ENCODE measurements at places on chromosomes 4 and X.
A peak's percentile ranks its signal among the peaks of the same experiment; 100 is the strongest.

DNA sequence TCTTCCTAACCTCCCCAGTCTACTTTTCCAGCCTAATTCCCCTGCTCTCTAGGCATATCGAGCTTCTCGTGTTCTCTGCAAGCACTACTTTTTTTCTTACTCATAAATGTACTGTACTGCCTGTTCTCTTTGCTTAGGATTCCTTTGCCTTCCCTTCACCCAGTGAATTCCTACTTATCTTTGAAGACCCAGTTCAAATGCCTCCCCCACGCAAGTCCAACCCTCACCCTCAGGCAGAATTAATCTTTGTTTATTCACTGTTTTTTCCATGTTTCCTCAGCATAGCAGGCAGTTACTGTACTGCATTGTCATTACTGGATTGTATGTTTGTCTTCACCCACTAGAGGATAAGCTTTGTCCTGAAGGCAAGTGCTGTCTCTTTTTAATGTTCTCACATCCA lies 287.7 kb downstream of the BMPR1B start:
- no peak for DNase-seq

DNA sequence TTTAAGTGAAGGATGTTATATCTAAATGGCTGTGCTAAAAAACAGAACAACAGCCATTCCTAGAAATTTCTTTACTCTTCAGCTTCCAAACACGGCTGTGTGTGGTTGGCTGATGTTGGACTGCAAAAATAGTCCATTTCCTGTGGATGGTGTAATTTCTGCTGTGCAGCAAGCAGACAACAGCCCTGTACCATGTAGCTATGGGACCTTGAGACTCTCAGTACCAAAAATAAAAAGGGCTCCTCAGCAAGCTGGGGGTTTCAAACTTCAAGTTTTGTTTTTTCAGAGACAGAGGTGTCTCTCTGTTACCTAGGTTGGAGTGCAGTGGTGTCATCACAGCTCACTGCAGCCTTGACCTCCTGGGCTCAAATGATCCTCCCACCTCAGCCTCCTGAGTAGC lies 18.1 kb downstream of the CD40LG start:
- no peak for DNase-seq

GRCh38 chr4:184504385-184504784 lies 30.0 kb upstream of the IRF2 start:
- no peak for DNase-seq

- no peak for DNase-seq
These were observed 641.6 kb downstream of the ANKRD50 start for GRCh38 chr4:124070688-124071484.

DNA sequence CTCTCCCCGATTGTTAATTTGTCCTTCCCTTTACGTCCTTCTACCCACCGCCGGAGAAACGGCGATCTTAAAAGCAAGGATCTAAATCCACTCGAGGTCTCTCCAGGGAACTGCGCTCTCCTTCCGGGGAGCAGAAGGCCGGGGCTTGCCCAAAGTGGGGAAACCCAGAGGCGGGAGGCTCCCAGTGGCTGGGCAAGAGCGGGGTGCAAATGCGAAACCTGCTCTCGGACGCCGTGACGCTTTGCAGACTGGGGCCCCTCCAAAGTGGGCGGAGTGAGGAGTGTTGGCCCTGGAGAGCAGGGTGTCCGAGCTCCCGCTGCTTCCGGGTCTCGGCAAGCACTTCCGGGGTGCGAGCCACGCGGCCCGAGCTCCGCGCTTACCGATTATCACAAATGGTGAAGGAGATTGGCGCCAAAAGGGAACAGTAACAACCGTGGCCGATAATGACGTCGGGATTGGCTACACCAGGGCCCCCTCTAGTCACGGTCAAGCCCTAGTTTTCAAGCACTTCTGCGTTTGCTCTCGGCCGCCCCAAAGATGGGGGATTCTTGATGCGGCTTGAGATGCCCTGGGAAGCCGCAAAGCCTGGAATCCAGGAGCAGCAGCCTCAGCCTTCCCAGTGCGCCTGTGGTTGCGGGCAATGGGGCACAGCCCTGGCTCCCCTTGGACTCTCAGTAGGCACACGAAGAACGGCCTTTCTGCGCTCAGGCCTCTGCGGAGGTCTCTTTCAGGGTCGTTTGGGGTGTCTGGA lies 29.0 kb downstream of the HAND2 start:
- no peak for DNase-seq

DNA sequence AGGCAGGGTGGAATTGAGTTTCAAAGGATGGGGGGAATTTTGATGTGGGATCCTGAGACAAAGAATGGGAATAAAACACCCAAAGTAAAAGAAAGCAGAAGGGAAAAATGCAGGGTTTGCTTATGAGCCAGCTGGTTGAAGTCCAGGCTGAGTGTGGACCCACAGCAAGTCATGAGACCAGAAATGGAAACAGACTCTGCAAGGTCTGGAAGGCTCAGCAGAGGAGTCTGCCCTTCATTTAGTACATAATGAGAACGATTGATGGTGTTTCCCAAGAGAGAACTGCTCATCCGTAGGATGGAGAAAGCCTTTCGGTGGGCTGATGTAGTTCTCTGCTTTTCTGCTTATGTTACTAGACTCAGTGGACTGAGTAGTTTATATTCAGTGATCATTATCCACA lies 259.1 kb downstream of the C4orf33 start:
- no peak for DNase-seq

DNA sequence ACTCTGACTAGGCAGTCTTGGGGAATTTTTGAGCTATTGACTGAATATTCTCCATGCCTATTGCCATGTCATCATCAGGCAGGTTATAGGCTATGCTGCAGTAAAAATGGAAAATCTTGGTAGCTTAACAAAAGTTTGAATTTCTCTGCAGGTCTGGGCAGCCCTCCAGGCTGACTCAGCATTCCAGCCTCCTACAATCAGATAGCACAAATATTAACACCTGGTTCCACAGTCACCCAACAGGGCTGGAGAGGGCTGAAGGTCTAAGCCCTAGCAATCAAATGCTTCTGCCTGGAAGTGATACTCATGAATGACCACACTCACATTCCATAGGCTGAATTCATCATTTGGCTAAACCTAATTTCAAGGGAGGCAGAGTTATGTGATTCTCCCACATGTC lies 9.6 kb upstream of the PPP3CA start:
- DNase-seq = peak; percentile 98

- peak; percentile 87 for DNase-seq
These were observed 68.4 kb downstream of the ARHGEF38 start for GRCh38 chr4:105620640-105621323.

- DNase-seq = peak; percentile 39
These were observed at the start of gene AFF2 for GRCh38 chrX:148500423-148501385. Gene AFF2, plus strand, starts transcription at chrX:148500617. Its CDS starts 481 bp downstream, at chrX:148501098.

GRCh38 chrX:103453655-103454054 lies 65.6 kb downstream of the RAB40A start:
- peak; percentile 24 for DNase-seq

DNA sequence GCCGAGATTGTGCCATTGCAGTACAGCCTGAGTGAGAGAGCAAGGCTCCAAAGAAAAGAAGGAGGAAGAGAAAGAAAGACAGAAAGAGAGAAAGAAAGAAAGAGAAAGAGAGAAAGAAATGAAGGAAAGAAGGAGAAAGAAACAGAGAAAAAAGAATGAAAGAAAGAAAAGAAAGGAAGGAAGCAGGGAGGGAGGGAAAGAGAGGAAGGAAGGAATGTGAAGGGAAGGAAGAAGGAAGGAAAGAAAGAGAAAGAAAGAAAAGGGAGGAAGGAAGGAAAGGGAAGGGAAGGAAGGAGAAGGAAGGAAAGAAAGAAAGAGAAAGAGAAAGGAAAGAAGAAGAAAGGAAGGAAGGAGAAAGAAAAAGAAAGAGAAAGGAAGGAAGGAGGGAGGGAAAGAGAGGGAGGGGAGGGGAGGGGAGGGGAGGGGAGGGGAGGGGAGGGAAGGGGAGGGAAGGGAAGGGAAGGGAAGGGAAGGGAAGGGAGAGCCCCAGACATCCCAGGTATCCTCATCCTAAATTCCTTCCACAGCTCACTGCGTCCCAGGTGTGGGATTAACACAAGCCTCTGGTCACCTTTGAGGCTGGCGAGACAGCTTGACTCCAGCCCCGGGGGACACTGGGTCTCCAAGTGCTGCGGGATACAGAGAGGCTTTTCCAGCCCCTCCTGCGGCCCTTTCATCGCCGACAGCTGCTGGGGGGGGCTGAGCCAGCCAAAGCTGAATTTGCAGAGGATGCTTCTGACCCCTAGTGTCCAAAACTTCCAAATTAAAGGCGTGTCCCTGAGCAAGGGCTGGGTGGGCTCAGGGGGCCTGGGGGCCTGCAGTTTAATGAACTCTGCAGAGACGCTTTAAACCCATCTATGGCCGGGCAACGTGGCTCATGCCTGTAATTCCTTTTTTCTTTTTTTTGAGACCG lies 24.2 kb upstream of the CSF2RA start:
- peak; percentile 9 for DNase-seq

DNA sequence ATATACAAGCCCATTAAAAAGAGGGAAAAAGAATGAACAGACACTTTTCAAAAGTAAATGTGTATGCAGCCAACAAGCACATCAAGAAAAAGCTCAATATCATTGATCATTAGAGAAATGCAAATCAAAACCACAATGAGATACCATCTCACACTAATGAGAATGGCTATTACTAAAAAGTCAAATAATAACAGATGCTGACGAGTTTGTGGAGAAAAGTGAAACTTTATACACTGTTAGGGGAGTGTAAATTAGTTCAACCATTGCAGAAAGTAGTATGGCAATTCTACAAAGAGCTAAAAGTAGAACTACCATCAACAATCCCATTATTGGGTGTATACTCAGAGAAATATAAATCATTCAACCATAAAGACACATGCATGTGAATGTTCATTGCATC lies 203.0 kb downstream of the ARAP2 start:
- no peak for DNase-seq

DNA sequence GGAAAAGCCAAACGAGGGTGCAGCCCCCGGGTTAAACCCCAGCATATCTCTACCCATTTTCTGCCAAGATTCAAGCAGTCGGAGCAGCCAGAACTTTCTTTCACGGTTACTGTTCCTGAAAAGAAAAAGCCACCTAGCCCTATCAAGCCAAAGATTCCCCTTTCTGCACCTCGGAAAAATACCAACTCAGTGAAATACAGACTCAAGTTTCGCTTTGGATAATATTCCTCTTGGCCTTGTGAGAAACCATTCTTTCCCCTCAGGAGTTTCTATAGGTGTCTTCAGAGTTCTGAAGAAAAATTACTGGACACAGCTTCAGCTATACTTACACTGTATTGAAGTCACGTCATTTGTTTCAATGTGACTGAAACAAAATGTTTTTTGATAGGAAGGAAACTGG lies 20.0 kb downstream of the FGF5 start:
- DNase-seq = no peak

DNA sequence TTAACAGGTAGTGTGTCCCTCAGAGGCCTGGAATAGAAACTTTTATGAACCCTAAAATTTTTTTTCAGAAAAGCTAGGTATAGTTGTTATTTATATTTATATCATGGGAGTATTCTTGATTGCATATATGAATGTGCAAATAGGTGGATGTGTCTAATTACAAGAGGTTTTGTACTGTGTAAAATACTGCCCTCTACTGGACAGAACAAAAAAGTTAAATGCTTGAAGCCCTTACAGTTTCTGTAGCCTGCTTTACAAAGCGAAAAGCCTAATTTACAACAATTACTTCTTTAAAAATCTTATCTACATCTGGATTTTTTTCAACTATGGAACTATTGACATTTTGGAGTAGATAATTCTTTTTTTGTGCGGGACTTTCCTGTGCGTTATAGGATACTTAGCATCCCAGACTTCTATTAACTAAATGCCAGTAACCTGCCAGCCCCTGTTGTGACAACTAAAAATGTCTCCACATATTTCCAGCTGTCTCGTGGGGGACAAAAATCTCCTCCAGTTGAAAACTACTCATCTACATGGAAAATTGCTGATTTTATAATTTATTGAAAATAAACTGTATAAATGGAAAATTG lies 35.1 kb downstream of the ENPEP start:
- peak; percentile 67 for DNase-seq

- DNase-seq = no peak
These were observed 62.5 kb downstream of the MGST2 start for GRCh38 chr4:139728146-139728545.

DNA sequence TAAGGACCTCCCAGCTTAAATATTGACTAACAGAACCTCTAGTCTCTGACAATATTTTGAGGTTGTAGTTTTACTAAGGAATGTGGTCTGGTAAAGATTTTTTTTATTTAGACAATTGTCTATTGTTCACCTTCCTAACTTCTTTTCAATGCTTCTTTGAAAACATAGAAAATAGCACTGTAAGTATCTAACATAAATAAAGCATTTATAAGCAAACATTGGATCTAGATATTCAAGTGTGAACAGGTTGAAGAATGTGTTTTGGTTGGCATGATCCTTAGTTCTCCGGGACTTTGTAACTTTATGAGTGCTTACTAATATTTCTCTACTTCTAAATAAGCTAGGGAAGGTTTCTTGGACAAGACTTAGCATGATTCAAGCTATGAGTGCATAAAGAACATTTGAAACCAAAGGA lies 285.4 kb upstream of the ARSJ start:
- peak; percentile 62 for DNase-seq

DNA sequence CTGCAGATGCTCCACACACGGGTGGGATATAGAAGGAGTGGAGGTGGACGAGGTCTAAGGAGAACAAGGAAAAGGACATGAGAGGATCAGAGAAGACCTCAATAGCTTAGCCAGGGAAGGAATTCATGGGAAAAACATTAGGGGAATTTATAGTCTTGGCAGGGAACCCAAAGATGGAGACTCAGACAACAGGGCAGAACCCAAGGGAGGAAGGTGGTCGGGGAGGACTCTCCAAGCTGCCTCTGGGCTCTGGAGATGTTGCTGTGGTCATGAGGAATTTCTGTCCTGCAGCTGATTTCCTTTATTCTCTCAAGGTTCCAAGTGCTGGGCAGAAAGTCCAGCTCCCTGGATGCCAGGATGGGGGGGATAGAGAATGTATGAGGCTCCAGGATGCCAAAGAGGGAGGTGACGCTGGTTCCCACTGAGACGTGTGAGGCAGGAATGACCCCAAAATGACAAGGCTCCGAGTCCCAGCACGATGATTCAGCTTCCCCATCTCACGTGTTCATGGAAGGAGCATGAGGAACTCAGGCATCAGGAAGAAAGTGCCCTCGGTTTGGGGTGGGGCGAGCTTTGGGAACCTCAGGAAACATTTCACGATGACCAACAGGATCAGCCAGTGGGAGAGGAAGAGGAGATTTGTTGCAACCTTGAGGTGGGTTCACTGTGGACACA lies 57.0 kb upstream of the PPP2R3B start:
- DNase-seq = no peak

GRCh38 chr4:87734936-87735335 lies 64.4 kb upstream of the IBSP start:
- DNase-seq = peak; percentile 87

- no peak for DNase-seq
These were observed 808 bp downstream of the HUWE1 start for GRCh38 chrX:53685711-53686110.

- DNase-seq = no peak
These were observed 5.5 kb downstream of the CASP3 start for GRCh38 chr4:184643731-184644130.

- no peak for DNase-seq
These were observed 636.5 kb upstream of the FRG1 start for GRCh38 chr4:189304167-189304566.

GRCh38 chr4:3407171-3407771 lies 34.5 kb upstream of the HGFAC start:
- DNase-seq = no peak

GRCh38 chr4:1207157-1207470 lies 34.7 kb upstream of the SPON2 start:
- no peak for DNase-seq

- DNase-seq = peak; percentile 51
These were observed 37.9 kb upstream of the PAPSS1 start for GRCh38 chr4:107757864-107758476.
